Psoas muscle (tissue), 8 donors: ENCODE measurements at places on chromosomes 13 and 19. TPM values are rescaled to one million over a fixed set of nuclear protein-coding genes. Genes with fewer than 3 reads are reported as not detected.

DNA sequence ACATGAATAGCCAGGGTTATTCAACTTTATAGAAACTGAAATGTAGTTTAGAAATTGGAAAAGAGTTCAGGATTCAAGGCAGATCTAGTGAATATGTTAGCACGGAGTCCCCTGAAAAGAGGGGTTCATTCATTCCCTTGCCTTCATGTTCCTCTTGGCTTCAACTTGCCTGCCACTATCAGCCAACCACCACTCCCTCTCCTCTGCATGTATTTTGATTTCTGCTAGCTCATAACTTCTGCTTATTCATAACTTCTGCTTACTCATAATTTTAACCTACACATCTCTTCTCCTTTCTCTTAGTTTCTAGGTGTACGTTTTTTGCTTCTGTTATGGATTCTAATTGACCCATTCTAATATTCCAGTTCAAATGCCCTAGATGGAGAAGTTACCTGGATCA lies 5.5 kb upstream of the SERTM1 start:
- no peak overlapping the region for H3K4me3 ChIP-seq
- H3K4me1 ChIP-seq, result no peaks in the 10 kb centered on the region
- peaks cover 10% of the 10 kb centered on the region for H3K27me3 ChIP-seq
- H3K27ac ChIP-seq, result no peak overlapping the region

GRCh38 chr13:84096216-84096615 lies 213.9 kb upstream of the SLITRK1 start:
- no peak overlapping the region for H3K27ac ChIP-seq
- no peaks in the 10 kb centered on the region for H3K4me1 ChIP-seq
- no peaks in the 10 kb centered on the region for H3K36me3 ChIP-seq
- no peak for DNase-seq

GRCh38 chr13:44142941-44143665 lies 230.5 kb upstream of the SERP2 start:
- H3K27me3 ChIP-seq, result no peaks in the 10 kb centered on the region
- DNase-seq, result no peak
- no peaks in the 10 kb centered on the region for H3K36me3 ChIP-seq
- peaks cover 13% of the 10 kb centered on the region for H3K4me1 ChIP-seq

The RPS19 gene
- 593 TPM for total RNA-seq

The TBXA2R gene
- total RNA-seq, result 0.89 TPM

DNA sequence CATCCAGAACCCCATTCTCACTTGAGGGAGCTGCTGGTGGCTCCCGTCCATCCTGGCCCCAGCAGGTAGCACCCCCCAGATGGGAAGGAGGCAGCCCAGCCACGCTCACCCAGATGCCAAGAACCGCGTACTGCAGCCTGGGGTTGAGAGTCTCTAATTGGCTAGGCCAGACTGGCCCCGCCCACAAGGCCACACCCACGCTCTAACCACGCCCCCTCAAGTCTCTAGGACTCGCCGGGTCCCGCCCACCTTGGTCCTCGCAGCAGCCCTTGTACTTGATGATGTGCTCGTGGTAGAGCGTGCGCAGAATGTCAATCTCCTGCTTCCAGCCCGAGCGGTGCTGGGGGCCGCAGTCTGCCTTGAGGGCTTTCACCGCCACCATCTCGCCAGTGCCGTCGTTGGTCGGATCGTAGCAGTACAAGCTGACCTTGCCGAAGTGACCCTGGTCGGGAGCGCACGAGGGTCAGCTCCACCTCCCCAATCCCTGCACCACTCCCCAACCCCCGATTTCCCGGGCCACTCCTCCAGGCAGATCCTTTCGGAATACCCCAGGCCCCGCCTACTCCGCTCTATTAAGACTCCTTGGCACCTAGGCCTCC lies 14.5 kb upstream of the ICAM3 start:
- H3K27ac ChIP-seq, result no peak overlapping the region
- peak overlapping the region; percentile 18 for H3K4me3 ChIP-seq
- no peaks in the 10 kb centered on the region for H3K27me3 ChIP-seq
- peaks cover 88% of the 10 kb centered on the region for H3K36me3 ChIP-seq
- no peaks in the 10 kb centered on the region for H3K4me1 ChIP-seq

GRCh38 chr13:52925775-52926285 lies 77.4 kb upstream of the PCDH8 start:
- no peaks in the 10 kb centered on the region for H3K36me3 ChIP-seq
- peak; percentile 61 for DNase-seq
- no peak overlapping the region for H3K27ac ChIP-seq
- H3K27me3 ChIP-seq, result peaks cover 6% of the 10 kb centered on the region
- H3K4me1 ChIP-seq, result no peaks in the 10 kb centered on the region

The ZNF555 gene
- total RNA-seq, result 3.9 TPM

The BCKDHA gene
- 35.2 TPM for total RNA-seq

The ZNF541 gene
- 0.40 TPM for total RNA-seq

The PRODH2 gene
- not detected for total RNA-seq

- peaks cover 16% of the 10 kb centered on the region for H3K4me1 ChIP-seq
- peak; percentile 91 for DNase-seq
- H3K27me3 ChIP-seq, result no peaks in the 10 kb centered on the region
- H3K4me3 ChIP-seq, result peak overlapping the region; percentile 46
- H3K36me3 ChIP-seq, result no peaks in the 10 kb centered on the region
- H3K27ac ChIP-seq, result peak overlapping the region; percentile 71
Measured at GRCh38 chr19:1161716-1162115, 12.4 kb downstream of the SBNO2 start.

- peaks cover 4% of the 10 kb centered on the region for H3K27me3 ChIP-seq
- H3K27ac ChIP-seq, result no peak within 1 kb of the TSS
- H3K4me1 ChIP-seq, result peaks cover 7% of the 10 kb centered on the region
- H3K36me3 ChIP-seq, result no peaks in the 10 kb centered on the region
Measured at GRCh38 chr19:35901854-35902661, at the start of gene HCST. TSS of gene HCST (plus strand) at chr19:35902529. CDS start at chr19:35902594, 65 bp downstream.

DNA sequence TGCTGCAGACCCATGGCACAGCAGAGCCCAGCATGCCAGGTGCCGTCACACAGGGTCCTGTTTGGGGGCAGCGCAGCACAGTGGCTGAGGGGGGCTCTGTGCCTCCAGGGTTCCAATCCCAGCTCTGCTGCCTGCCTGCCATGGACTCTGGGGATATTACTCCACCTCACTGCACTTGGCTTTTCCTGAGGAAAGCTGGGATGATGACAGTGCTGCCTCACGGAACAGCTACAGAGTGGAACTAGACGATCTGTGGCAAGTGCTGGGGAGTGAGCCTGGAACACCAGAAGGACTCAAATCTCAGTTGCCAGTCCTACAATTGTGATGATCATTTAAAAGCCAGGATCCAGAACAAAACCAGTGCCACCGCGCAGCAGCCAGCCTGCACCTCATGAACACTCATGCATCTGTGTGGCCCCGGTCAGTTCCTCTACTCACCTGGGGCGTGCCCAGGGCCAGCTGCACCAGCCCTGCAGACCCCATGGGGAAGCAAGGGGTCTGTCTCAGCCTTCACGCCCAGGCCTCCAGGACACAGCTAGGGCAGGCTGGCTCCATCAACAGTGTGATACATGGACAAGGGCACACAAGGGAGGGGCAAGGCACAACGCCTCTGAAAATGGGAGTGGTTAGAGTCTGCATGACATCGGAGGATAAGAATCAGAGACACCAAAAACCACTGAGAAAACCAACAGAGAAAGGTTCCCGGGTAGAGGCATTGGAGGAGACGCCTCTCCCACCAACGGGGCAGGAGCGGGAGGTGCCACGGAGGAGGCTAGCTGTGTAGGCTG lies 55.2 kb downstream of the ATP7B start:
- no peaks in the 10 kb centered on the region for H3K27me3 ChIP-seq
- H3K4me1 ChIP-seq, result no peaks in the 10 kb centered on the region
- H3K4me3 ChIP-seq, result peak overlapping the region; percentile 17
- peak overlapping the region; percentile 57 for H3K27ac ChIP-seq

GRCh38 chr13:47326061-47326460 lies 429.2 kb upstream of the HTR2A start:
- DNase-seq, result no peak
- no peaks in the 10 kb centered on the region for H3K27me3 ChIP-seq
- H3K4me1 ChIP-seq, result no peaks in the 10 kb centered on the region
- H3K4me3 ChIP-seq, result no peak overlapping the region
- H3K27ac ChIP-seq, result no peak overlapping the region

GRCh38 chr19:16076958-16077611 lies 790 bp downstream of the TPM4 start:
- DNase-seq, result peak; percentile 47
- peaks cover 6% of the 10 kb centered on the region for H3K36me3 ChIP-seq
- no peaks in the 10 kb centered on the region for H3K4me1 ChIP-seq
- peak overlapping the region; percentile 79 for H3K27ac ChIP-seq

- DNase-seq, result no peak
- H3K36me3 ChIP-seq, result no peaks in the 10 kb centered on the region
- H3K4me3 ChIP-seq, result no peak overlapping the region
- H3K27ac ChIP-seq, result no peak overlapping the region
- no peaks in the 10 kb centered on the region for H3K27me3 ChIP-seq
Measured at GRCh38 chr13:58488251-58488650, 856.7 kb downstream of the PCDH17 start.

- peak overlapping the region; percentile 42 for H3K4me3 ChIP-seq
- DNase-seq, result peak; percentile 74
- peaks cover 39% of the 10 kb centered on the region for H3K4me1 ChIP-seq
- H3K36me3 ChIP-seq, result no peaks in the 10 kb centered on the region
- no peaks in the 10 kb centered on the region for H3K27me3 ChIP-seq
Measured at GRCh38 chr19:35048911-35049411, 7.4 kb downstream of the HPN start.
